ENCODE measurements at places on chromosomes 7 and 10.

DNA sequence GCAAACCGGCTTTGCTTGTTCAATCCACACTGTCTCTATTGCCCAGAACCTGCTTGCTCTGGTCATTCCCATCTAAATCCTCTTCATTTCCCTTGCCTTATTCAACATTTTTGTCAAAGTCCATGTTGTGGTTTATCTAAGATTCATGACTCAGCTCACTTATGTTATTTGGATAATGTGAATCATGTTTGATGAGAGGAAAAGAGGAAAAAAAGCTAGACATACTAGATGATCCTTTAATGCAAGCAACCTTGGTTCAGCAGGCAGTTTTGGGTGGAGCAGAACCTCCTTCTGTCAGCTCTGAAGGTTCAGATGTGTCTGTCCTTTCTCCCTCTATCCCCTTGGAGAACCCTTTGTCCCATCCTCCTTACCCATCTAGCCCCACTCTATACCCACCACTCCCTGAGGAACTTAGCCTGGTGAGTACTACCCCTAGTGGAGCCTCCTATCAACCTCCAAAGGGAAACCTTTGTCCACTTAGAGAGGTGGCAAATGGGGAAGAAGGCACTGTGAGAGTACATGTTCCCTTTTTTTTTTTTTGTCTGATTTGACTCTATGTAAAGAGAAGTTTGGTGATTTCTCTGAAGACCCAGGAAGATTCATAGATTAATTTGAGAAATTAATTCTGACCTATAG lies 2.1 kb upstream of the SAMD9L start:
- no peaks in the 10 kb centered on the region for H3K36me3 ChIP-seq
- H3K4me1 ChIP-seq: peaks cover 15% of the 10 kb centered on the region
- H3K27ac ChIP-seq: no peak overlapping the region
- H3K4me3 ChIP-seq: no peak overlapping the region
- H3K27me3 ChIP-seq: no peaks in the 10 kb centered on the region

- no peak overlapping the region for H3K27ac ChIP-seq
- no peaks in the 10 kb centered on the region for H3K27me3 ChIP-seq
- DNase-seq: no peak
- no peaks in the 10 kb centered on the region for H3K4me1 ChIP-seq
- no peaks in the 10 kb centered on the region for H3K36me3 ChIP-seq
- no peak overlapping the region for H3K4me3 ChIP-seq
Observed at GRCh38 chr7:29946428-29947186, 43.0 kb downstream of the SCRN1 start.

- H3K4me1 ChIP-seq: no peaks in the 10 kb centered on the region
- H3K36me3 ChIP-seq: peaks cover 10% of the 10 kb centered on the region
- no peak overlapping the region for H3K27ac ChIP-seq
- no peak for DNase-seq
- no peak overlapping the region for H3K4me3 ChIP-seq
Observed at GRCh38 chr7:108581655-108582491, 12.2 kb downstream of the DNAJB9 start.

DNA sequence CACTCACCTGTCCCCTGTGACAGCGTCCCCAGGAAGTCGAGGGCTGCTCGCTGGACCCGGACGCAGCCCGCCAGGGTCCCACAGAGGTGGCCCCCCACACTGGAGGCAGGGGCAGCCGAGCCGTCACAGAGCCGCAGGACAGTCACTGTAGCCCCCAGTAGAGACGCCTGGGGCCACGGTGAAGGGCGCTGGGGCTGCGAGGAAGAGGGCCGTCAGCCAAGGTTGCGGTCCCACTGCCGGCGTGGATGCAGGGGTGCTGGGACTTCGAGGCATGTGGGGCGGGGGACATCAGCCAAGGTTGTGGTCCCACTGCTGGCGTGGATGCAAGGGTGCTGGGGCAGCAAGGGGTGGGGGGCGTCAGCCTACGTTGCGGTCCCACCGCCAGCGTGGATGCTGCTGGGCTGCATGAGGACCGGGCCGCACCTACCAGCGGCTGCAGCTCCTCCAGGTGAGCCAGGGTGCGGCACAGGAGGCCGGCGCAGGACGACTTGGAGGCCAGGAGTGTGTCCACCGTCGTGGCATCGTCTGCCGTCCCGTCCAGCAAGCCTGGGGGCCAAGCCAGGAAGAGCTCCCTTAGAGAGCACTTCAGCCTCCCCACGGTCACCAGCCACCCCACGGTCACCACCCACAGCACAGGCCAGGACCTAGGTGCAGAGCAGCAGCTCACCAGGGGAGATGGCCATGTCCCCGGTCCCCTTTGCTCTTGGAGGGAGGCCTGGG lies 13.9 kb downstream of the BRAT1 start:
- no peak for DNase-seq
- no peak overlapping the region for H3K4me3 ChIP-seq
- H3K36me3 ChIP-seq: peaks cover 5% of the 10 kb centered on the region
- H3K27me3 ChIP-seq: no peaks in the 10 kb centered on the region
- no peaks in the 10 kb centered on the region for H3K4me1 ChIP-seq
- no peak overlapping the region for H3K27ac ChIP-seq

DNA sequence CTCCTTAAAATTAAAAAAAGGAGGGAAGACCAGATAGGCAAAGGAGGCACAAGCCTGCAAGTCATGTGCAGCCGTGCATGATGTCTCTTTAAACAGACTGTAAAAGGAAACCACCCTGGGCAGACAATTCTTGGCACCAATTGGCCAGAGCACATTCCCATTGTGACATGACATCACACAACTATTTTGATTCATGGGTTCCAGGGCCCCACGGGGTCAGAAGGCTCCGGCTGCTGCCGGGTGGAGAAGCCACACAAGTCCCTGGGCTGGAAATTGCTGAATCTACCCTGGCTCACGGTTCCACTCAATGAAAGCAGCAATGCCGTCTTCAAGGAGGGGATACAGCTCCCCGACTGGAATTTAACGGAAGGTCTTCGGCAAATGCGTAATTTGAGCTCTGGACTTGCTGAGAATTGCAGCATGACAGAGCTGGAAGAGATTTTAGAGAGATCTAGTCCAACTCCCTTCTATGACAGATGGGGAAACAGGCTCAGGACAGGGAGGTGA lies 140.5 kb downstream of the PRKAG2 start:
- peaks cover 3% of the 10 kb centered on the region for H3K36me3 ChIP-seq
- peak; percentile 80 for DNase-seq
- H3K4me3 ChIP-seq: peak overlapping the region; percentile 58
- H3K27me3 ChIP-seq: no peaks in the 10 kb centered on the region
- peaks cover 21% of the 10 kb centered on the region for H3K4me1 ChIP-seq
- H3K27ac ChIP-seq: peak overlapping the region; percentile 88

- peaks cover 2% of the 10 kb centered on the region for H3K27me3 ChIP-seq
- no peak for DNase-seq
- H3K4me1 ChIP-seq: no peaks in the 10 kb centered on the region
Observed at GRCh38 chr7:18370633-18371032, 124.9 kb upstream of the HDAC9 start.

DNA sequence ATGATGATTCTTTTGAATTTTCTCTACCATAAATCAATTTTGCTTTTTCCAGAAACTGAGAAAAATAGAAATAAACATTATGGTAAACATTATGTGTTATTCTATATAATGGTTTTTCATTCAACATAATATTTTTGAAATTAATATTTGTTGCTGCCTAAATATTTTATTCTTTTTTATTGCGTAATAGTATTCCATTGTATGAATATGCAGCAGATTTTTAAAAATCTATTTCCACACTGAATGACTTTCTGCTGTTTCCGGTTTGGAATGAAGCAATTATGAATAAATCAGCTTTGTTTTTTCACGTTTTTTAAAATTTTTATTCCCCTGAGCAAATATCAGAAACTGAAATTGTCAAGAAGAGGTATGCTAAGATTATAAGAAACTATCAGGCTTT lies 335.2 kb upstream of the KCND2 start:
- DNase-seq: no peak
- H3K36me3 ChIP-seq: no peaks in the 10 kb centered on the region
- no peaks in the 10 kb centered on the region for H3K4me1 ChIP-seq

GRCh38 chr10:121285406-121286196 lies 312.6 kb downstream of the FGFR2 start:
- no peak for DNase-seq
- no peaks in the 10 kb centered on the region for H3K36me3 ChIP-seq
- H3K4me1 ChIP-seq: no peaks in the 10 kb centered on the region
- no peak overlapping the region for H3K27ac ChIP-seq
- no peaks in the 10 kb centered on the region for H3K27me3 ChIP-seq
